A549 treated with GW870086 at 1 μM for 4 hours (cell line): ENCODE measurements at places on chromosomes 3 and 15. TPM values are rescaled to one million over a fixed set of nuclear protein-coding genes. Genes with fewer than 3 reads are reported as not detected.

The AHSG gene
- 0.16 TPM in 1 of 5 replicates, not detected in the others for total RNA-seq

The FBXO22 gene
- total RNA-seq = 63.7 to 89.6 TPM (median 76.4 TPM) in 5 replicates

The DNAJA4 gene
- 0.08 TPM in 1 of 5 replicates, not detected in the others for total RNA-seq

The GPX1 gene
- total RNA-seq = 277 to 306 TPM (median 292 TPM) in 5 replicates

The C3orf80 gene
- 1.3 to 1.8 TPM (median 1.4 TPM) in 5 replicates for total RNA-seq

The TMEM158 gene
- total RNA-seq = 9.5 to 15.3 TPM (median 12.9 TPM) in 5 replicates
